ENCODE measurements at places on chromosomes 13 and 19.

DNA sequence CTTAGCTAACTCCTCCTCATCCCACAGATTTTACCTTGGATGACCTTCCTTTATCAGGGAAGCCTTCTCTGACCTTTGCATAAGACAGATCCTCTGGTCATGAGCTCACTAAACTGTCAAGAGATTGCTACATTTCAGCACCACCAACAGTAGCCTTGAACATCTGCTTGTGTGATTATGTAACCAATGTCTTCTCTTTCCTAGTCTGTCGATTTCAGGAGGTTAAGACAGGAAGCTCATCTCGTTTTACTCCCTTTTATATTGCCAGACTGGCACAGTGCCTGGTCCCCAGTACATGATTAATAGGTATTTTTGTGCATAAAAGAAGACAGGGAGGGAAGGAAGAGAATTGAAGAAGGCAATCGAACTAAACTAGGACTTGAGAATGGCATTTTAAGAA, 1697.7 kb downstream of the EFNB2 start:
- no peak for DNase-seq

GRCh38 chr13:46520166-46520565, 32.8 kb upstream of the LRCH1 start:
- no peak for DNase-seq

DNA sequence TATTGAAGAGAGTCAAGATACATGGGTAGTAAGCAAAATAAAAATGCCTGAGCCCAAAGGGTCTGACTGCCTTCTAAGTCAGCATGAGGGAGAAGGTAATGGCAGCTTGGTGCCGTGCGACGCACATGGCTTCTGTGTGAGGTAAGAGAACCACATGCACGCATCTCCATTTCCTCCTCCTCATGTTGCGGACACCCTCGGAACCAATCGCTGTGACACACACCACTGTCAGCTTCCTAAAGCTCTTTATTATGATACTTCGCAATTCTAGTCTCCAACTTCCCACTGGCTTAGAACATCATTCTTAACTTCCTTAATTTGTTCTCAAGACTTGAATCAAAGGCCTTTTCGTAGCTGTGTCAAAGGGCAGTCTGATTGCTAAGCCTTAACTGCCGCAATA, 170.1 kb downstream of the OXGR1 start:
- no peak for DNase-seq

GRCh38 chr13:56134524-56134923, 1006.2 kb upstream of the PRR20A start:
- no peak for DNase-seq

GRCh38 chr13:113666329-113666670, 719 bp upstream of the GRK1 start:
- DNase-seq, result no peak

GRCh38 chr13:113157206-113157928, 1.1 kb upstream of the PROZ start:
- no peak for DNase-seq

DNA sequence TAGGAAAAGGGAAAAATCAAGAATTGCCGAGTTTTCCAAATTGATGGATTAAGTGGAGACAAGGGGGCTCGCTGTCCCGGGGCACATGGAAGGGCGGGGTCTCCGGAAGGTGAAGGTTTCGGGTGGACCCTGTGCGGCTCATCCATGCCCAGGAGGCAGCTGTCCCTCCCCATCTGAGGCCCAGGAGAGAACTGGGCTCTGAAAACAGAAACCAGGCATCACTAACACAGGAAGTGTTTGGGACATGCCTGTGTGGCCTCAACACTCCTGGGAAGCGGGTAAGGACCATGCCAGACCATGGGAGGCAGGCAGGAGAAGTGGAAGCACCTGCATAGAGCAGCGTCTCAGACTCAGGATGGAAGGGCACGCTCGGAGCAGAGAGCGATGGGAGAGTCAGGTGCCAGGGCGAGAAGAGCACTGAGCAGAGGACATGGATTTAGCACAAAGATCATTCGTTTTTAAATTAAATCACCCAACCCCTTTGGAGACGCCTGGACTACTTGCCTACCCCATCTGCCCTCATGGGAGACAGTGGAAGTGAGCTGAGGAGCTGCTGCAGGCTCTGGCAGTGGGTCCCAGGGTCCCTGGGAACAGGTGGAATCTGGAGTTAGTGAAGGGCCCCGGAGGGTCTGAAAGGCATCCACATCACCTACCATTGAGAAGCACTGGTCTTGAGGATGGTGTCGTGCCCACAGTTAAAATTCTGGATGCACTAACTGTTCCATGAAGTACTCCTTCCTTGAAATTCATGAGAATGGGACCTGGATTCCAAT, 183.2 kb upstream of the SOX1 start:
- DNase-seq, result no peak

- DNase-seq, result no peak
These were observed 16.3 kb downstream of the NEK5 start for GRCh38 chr13:52112591-52112990.

DNA sequence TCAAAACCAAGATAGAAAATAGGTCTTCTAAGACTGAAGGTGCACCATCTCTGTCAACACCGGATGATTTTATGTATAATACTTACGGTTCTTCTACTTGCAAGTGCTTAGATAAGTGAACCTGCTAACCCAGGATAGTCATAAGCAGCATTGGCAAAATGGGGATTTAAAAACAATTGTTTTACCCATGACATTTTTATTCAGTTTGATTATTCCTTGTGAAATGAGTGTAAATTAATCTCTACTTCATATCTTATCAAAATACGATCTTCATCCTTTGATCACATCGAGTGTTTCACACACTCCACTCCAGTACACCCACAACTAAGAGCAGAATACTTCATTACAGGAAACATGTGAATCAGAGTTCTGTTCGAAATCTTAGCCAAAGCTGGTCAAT, 23.0 kb upstream of the MTRF1 start:
- DNase-seq, result no peak

DNA sequence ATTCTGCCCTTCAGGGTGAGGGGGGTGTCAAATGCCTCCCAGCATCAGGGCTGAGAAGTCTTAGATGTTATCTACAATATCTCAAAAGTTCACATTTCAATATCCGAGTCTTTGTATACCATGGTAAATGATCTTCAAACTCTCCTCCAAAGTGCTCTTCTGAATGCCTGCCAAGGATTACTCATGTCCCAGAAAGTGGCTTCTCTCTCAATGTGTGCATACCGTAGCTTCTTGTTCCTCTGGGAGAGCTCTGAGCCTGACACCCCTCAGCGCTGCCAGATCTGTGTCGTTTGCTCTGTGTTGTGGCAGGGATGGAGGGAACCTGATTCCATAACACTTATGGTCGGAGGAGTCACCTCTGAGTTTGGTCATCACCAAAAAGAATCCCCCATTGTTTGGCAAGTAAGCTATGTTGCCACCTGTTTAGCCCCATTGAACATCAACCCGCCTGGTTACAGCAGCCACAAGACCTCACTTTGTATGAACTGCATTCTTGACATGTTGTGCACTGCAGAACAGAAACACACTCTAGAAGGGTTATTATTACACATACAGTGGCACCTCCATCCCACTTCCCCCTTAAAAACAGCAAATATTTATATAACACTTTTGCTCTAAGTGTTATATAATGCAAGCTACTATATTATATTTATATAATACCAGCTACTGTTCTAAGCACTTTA, 163.1 kb upstream of the MIR17HG start:
- DNase-seq, result peak; percentile 47

- no peak for DNase-seq
These were observed 1036.5 kb downstream of the SLITRK5 start for GRCh38 chr13:88707646-88708045.

- no peak for DNase-seq
These were observed 3.6 kb downstream of the SIGLEC11 start for GRCh38 chr19:49957262-49957915.

GRCh38 chr13:48000559-48001113, 437 bp downstream of the SUCLA2 start:
- DNase-seq, result no peak

DNA sequence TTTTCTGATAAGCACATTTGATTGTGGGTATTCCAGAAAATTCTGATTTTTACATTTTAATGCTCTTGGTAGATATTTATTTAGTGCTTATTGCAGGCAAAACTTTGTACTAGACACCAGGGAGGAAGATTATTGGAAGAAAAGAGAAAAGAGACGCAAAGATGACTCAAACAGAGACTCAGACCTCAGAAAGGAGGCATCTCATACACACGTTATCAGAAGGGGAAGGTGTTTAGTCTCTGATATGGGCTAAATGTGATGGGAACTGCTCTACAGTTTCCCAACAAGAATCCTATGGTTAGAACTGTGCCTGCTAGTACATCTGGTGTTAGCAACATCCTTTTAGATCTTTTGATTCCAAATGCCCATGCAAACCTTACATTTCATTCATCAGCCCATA, 245.6 kb downstream of the KLF5 start:
- no peak for DNase-seq

GRCh38 chr19:17751103-17751911, at the start of gene FCHO1:
FCHO1 (plus strand) TSS chr19:17751477; CDS start chr19:17755165, 3,688 bp downstream.
- no peak for DNase-seq

DNA sequence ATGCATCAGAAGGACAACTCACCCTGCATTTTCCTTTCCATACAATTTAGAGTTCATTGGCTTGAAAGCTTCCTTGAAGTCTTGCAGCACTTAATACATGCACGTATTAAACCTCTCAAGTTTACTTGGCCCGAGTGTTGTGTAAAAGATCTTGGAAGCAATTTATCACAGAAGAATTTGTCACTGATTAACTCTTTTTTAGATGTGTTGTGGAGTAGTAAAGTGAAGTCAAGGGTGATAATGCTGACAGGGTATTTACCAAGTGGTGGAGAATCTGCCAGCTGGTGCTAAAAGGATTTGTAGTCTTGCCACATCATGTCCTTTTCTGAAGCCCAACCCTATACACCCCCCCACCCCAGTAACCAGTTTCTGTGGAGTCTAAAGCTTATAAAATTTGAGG, 421.0 kb upstream of the MIR17HG start:
- no peak for DNase-seq

GRCh38 chr13:108230377-108230776, 12.2 kb downstream of the ABHD13 start:
- DNase-seq, result no peak

GRCh38 chr19:17944301-17944700, 11.5 kb downstream of the CCDC124 start:
- no peak for DNase-seq

DNA sequence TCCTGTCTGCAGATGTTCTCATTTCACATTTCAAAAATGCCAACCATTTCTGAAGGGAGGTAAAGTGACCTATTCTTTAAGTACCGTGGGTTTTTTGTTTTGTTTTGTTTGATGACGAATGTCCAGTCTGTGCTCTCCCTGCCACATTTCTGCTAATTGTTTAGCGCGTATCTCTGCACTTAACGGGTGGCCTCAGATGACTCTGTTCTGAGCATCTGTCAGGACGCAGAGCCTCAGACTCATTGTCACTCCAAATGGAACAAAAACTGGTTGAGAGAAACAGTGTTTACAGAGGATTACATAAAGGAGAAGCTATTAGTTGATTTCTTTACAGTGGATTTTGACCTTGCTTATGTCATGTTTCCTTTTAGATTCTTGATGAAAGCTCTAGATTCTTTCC, 23.7 kb downstream of the TPP2 start:
- no peak for DNase-seq

DNA sequence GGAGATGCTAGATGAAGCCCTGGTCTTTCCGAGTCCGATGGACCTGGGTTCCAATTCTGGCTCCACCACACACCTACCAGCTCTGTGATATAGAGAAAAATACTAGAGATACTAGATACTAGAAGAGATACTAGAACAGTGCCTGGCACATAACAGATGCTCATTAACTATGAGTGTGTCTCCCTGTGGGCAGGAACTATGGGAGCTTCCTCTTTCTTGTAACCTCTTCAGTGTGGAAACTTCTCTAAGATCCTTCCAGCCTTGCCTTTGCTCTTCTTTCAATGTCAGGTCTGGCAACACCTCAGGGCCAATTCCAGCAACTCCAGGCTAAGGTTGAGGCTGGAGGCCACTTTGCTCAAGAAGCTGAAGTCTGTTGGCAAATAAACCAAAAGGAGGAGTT, 143.9 kb downstream of the KATNAL1 start:
- no peak for DNase-seq

DNA sequence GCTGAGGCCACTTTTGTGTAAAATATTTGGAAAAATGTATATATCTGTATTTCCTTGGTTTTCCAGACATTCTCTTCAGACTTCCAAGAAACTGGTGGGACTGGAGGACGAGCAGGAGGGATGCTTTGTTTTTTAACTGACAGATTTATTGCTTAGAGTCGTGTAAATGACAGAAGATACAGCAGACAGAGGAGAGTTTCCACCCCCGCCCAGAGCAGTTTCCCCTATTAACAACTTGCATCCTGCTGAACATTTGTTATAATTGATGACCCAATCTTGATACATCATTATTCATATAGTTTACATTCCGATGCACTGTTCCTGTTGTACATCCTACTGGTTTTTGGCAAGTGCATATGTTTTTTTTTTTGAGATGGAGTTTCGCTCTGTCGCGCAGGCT, 7.1 kb upstream of the DOCK6 start:
- no peak for DNase-seq

- no peak for DNase-seq
These were observed 31.2 kb upstream of the ZNF536 start for GRCh38 chr19:30340771-30341561.

GRCh38 chr19:35261356-35262100, 7.2 kb upstream of the USF2 start:
- no peak for DNase-seq

DNA sequence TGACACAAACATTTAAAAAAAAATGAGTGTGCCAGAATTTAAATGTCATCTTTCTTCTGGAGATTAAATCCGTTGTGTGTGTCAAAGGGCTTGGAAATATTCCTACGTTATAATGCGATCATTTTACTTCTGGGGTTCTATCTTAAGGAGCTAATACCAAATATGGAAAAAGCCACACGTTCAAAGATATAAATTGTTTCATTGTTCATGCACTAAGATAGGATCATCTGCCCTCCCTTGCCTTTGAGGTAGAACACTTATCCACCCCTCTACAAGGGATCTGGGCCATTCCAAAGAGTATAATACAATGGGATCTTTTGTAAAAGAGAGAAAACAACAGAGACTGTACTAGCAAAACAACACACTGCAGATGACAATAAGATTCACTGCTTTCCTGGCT, 64.9 kb downstream of the ANKRD10 start:
- DNase-seq, result no peak

- no peak for DNase-seq
These were observed 120.0 kb downstream of the CCNA1 start for GRCh38 chr13:36552334-36552733.

Data from SHP77 (cell line).